MM.1S (cell line): ENCODE measurements at places on chromosomes 3 and 15.

GRCh38 chr3:29281344-29282241, 722 bp downstream of the RBMS3 start:
- DNase-seq = no peak
- no peaks in the 10 kb centered on the region for H3K27me3 ChIP-seq

GRCh38 chr3:179825527-179826246, 172.8 kb downstream of the USP13 start:
- no peaks in the 10 kb centered on the region for H3K27me3 ChIP-seq
- no peak for DNase-seq
- no peaks in the 10 kb centered on the region for H3K36me3 ChIP-seq
- H3K4me1 ChIP-seq = 0 out of 2 replicates have a peak, but pooled peaks cover 3% of the 10 kb centered on the region
- no peak overlapping the region for H3K4me3 ChIP-seq
- H3K27ac ChIP-seq = no peak overlapping the region

- no peak overlapping the region for H3K4me3 ChIP-seq
- no peaks in the 10 kb centered on the region for H3K27me3 ChIP-seq
- no peaks in the 10 kb centered on the region for H3K4me1 ChIP-seq
- no peak for DNase-seq
Observed at GRCh38 chr15:96564546-96564945, 234.0 kb downstream of the NR2F2 start.

DNA sequence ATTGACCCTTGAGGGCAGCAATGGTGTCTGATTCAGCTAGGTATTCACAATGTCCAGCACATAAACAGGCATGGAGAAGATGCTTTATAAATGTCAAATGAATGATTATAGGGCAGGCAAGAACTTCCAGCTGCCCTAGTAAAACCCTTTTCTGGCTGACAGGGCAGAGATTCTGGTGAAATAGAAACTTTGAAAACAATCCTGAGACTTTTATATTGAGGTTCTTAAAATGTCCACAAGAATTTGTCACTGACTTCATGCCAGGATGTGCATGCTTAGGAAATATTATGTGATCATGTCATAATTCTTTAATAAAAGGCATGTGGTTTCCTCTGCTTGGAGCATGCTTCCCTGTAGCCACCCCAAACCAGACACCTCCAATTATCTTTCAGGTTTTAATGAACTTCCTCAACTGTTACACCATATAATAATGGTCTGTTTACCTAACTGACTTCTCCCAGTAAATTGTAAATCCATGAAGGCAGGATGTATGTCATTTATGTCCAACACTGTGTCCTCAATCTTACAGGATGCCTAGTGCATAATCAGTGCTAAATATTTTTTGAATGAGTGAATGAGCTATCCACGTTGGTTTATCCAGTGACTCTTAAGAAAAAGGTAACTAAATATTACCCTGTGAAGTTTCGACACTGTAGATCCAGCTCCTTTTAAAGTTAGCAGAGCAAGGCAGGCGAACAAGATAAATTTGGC, 43.4 kb upstream of the CLRN1 start:
- H3K27ac ChIP-seq = no peak overlapping the region
- no peak for DNase-seq
- H3K36me3 ChIP-seq = no peaks in the 10 kb centered on the region
- H3K4me3 ChIP-seq = no peak overlapping the region
- no peaks in the 10 kb centered on the region for H3K27me3 ChIP-seq

GRCh38 chr3:33299395-33300081, 22.3 kb downstream of the FBXL2 start:
- no peak for DNase-seq
- no peaks in the 10 kb centered on the region for H3K27me3 ChIP-seq
- H3K36me3 ChIP-seq = no peaks in the 10 kb centered on the region
- no peaks in the 10 kb centered on the region for H3K4me1 ChIP-seq

GRCh38 chr3:147630921-147631415, 221.8 kb downstream of the ZIC1 start:
- H3K36me3 ChIP-seq = no peaks in the 10 kb centered on the region
- H3K27ac ChIP-seq = no peak overlapping the region
- H3K4me3 ChIP-seq = no peak overlapping the region
- no peaks in the 10 kb centered on the region for H3K27me3 ChIP-seq
- DNase-seq = no peak

DNA sequence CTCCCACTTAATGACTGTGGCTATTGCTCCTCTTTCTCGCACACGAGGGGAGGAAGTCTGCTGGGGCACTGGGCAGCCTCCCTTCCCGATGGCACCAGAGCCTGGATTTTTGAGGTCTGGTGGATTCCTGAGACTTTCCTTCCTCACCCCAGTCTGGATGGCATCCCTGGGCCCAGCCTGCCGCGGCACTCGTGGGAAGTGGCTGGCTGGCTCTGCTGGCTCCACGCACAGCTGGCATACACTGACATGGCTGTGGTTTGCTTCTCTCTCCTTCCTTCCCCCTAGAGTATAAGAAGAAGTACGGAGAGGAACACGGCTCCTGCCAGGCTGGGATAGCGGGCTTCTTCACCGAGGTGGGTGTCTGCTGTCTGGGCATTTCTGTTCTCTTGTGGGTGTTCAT, 319.8 kb upstream of the LRRFIP2 start:
- H3K4me1 ChIP-seq = no peaks in the 10 kb centered on the region
- no peaks in the 10 kb centered on the region for H3K36me3 ChIP-seq
- no peaks in the 10 kb centered on the region for H3K27me3 ChIP-seq
- no peak for DNase-seq

GRCh38 chr15:58558777-58559176, 127.0 kb downstream of the LIPC start:
- no peaks in the 10 kb centered on the region for H3K36me3 ChIP-seq
- peaks cover 5% of the 10 kb centered on the region; the same call in 1 of the 2 replicates for H3K27me3 ChIP-seq
- H3K27ac ChIP-seq = no peak overlapping the region

GRCh38 chr3:54331341-54331740, 209.0 kb downstream of the CACNA2D3 start:
- no peaks in the 10 kb centered on the region for H3K36me3 ChIP-seq
- H3K27ac ChIP-seq = no peak overlapping the region
- no peaks in the 10 kb centered on the region for H3K4me1 ChIP-seq
- no peak for DNase-seq
- no peaks in the 10 kb centered on the region for H3K27me3 ChIP-seq
